Effector memory CD8-positive, alpha-beta T cell (primary cell): ENCODE measurements at places on chromosomes 12 and 14.
A peak's percentile ranks its signal among the peaks of the same experiment; 100 is the strongest.

- no peaks in the 10 kb centered on the region for H3K36me3 ChIP-seq
- H3K4me3 ChIP-seq: no peak overlapping the region
- H3K27me3 ChIP-seq: no peaks in the 10 kb centered on the region
- H3K27ac ChIP-seq: no peak overlapping the region
- H3K4me1 ChIP-seq: no peaks in the 10 kb centered on the region
Measured at GRCh38 chr14:79179985-79180384, 1009.8 kb downstream of the NRXN3 start.

DNA sequence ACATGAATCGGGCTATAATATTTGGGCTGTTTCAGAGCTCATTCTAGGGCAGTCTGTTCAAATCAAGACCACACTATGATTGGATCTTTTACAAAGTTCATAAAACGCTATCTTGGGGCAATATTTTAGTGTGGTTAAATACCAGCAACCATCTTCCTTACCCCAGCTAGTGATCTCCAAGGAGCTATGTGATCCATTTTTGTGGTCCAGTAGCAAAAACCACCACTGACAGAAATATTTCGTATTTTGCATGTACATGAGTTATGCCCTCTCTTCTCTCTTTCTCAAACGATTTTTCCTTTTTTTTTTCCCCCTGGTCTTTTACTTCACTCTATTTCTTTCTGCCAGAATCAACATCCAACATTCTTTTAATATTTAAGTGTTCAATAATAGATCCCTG is 280.6 kb upstream of the KITLG start:
- no peak overlapping the region for H3K27ac ChIP-seq
- no peaks in the 10 kb centered on the region for H3K4me1 ChIP-seq

GRCh38 chr12:78359520-78359919 is 505.1 kb upstream of the SYT1 start:
- DNase-seq: no peak
- H3K27ac ChIP-seq: no peak overlapping the region
- no peak overlapping the region for H3K4me3 ChIP-seq
- no peaks in the 10 kb centered on the region for H3K4me1 ChIP-seq
- H3K27me3 ChIP-seq: no peaks in the 10 kb centered on the region

- H3K4me3 ChIP-seq: no peak overlapping the region
- no peak for DNase-seq
- no peaks in the 10 kb centered on the region for H3K27me3 ChIP-seq
- H3K27ac ChIP-seq: no peak overlapping the region
Measured at GRCh38 chr14:99586761-99587459, 17.1 kb downstream of the CCDC85C start.

- H3K36me3 ChIP-seq: no peaks in the 10 kb centered on the region
- no peak for DNase-seq
Measured at GRCh38 chr12:110198386-110198785, 74.2 kb downstream of the IFT81 start.

DNA sequence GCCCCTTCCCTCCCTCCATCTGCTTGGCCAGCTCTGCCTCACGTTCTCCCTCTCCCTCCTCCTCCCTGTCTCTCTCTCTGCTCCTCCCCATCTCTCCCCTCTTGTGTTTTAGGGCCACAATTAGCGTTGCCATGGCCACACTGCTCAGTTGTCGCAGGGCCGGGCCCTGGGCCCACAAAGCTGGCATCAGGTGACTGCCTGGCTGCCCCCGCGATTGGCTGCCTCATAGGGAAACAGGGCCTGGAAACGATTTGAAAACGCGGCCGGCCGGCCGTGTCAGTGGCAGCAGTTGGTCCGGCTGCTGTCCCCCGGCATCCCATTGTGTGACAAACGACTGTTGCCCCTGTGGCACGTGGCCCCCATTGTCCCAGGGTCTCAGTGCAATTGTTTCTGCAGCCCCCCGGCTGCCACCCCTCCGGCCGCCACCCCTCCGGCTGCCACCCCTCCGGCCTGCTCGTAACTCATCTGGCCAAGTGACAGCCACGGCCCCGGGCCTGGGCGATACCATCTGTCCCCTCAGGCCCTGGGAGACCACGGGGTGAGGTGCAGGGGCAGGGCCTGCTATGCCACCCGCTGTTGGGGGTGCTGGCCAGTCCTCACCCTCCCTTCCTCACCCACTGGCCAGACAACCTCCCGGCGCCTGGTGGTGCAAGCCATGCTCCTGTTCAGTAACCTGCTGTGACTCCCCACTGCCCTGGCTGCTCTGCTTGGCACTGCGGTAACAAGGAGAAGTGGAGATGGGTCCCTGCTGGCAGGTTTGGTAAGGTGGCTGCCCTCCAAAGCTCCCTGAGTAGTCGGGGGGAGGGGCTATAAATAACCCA is 17.4 kb downstream of the FOXN4 start:
- no peak overlapping the region for H3K27ac ChIP-seq
- no peak overlapping the region for H3K4me3 ChIP-seq
- no peaks in the 10 kb centered on the region for H3K36me3 ChIP-seq
- no peaks in the 10 kb centered on the region for H3K4me1 ChIP-seq

DNA sequence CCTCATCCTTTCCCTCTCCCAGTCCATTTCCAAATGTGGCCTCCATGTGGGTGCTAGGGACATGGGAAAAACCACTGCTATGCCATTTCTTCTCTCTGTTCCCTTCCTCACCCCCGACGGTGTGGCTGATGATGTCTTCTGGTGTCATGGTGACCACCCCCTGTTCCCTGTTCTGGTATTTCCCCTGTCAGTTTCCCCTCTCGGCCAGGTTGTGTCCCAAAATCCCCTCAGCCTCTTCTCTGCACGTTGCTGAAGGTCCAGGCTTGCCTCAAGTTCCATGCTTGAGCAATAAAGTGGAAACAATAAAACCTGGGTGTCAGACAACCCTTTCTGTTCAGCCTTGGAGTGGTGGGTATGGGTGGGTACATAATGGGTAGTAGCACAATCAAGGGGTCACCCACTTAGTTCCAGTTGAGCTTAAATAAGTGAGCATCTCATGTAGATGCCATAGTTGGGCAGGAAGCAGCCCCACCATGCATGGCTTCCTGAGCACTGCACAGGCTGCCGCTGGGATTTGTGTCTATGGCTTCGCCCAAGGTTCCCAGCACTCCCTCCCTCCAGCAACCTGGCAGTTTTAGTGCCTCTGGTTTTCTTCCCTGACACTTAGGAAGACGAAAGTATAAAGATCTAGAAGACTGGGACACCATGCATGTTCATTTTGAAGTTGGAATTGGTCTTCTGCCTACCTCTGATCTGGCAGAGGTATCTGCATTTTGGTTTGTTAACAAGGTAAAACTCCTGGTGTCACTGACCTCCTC is 8.7 kb upstream of the ITFG2 start:
- no peak overlapping the region for H3K4me3 ChIP-seq
- no peak for DNase-seq
- no peaks in the 10 kb centered on the region for H3K27me3 ChIP-seq
- H3K27ac ChIP-seq: peak overlapping the region; percentile 29
- no peaks in the 10 kb centered on the region for H3K4me1 ChIP-seq
